ENCODE measurements at places on chromosomes 16 and 17.

DNA sequence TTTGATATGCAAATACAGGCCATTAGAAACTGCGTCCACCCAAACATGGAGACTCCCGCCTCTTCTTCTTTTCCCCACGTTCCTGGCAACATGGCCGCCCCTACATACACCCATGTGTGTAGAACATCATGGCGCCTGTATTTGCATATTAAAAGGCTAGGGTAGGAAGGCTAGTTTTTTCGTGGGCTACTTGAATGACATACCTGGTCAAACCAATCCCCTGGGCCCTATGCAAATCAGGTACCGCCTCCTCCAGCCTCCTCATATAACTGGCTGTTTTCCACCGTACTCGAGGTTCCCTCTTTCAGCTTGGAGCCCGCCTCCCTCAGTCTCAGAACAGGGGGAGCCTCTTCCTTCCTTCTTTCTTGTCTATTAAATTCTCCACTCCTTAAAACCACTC lies 840 bp upstream of the CD300LB start:
- no peak for DNase-seq

DNA sequence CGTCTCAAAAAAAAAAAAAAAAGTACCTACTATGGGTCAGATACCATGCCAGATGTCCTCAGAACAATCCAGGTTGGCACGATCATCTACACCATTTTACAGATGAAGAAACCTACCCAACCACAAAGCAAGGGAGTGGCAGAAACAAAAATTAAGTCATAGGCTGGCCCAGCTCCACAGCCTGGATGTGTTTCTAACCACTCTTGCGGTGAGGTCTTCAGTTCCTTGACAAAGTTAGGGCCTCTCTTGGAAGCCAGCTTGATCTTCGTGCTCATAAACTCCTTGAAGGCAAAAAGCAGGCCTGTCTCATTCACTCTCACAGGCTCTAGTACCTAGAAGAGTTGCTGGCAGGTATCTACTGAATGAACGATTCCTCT lies 6.2 kb downstream of the GGA2 start:
- DNase-seq, result no peak

DNA sequence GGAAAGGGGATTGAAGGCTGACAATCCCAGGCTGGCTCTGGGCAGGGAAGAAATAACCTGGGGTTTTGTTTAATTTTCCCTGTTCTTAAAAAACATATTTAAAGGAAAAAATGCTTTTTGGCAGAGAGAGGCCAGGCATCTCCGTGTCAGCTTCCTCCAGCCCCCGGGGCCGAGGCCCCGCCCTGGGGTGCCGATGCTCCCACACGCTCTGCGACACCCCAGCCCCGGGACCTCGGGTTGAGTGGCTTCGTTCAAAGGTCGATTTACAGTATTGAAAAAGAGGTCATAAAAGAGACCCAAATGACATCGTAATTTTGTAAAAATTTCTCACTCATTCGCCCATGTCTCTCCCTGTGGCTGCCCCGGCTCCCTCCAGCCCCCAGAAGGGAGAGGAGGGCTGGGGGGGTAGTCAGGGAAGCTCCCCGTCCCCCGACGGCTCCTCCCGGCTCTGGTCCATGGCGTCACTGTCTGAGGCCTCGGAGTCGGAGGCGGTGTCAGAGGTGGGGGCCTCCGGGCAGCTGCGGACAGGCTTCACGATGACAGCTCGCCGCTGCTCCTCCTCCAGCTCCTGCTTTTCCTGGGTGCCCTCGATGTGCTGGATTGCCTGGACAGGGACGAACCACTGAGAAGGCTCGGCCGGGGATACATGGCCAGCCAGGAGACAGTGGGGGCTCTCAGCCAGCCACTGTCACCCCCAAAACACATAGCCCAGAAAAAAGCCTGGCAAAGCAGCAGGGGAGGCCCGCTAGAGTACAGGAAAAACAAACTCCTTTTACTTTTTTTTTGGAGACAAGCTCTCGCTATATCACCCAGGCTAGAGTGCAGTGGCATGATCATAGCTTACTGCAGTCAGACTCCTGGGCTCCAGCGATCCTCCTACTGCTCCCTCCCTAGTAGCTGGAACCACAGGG lies 14.9 kb downstream of the TFAP4 start:
- no peak for DNase-seq

GRCh38 chr17:9220398-9221146 lies 199.3 kb downstream of the NTN1 start:
- DNase-seq, result no peak

GRCh38 chr17:40854175-40854814 lies 12.7 kb downstream of the KRT12 start:
- DNase-seq, result no peak

DNA sequence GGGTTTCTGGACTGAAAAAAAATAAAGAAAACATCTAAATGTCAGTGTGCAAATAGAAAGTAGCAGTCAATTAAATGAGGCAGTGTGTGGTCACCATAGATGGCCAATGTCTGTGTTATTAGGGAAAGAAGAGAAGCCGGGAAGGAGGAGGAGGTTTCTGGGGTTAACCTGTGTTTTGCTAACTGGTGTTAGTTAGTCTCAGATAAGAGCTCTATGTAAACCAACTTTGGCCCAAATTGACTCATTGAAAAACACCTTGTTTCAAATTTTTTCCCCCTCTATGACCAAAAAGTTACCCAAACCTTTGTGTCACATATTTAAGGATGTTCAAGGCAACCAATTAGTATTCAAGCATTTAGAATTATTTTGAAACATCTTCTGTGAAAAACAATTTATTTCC lies 530.9 kb downstream of the MAF start:
- no peak for DNase-seq

- DNase-seq, result no peak
Measured at GRCh38 chr17:6435051-6435450, at the start of gene AIPL1. TSS of gene AIPL1 (minus strand) at chr17:6435121. CDS start at chr17:6435104, 17 bp downstream.

DNA sequence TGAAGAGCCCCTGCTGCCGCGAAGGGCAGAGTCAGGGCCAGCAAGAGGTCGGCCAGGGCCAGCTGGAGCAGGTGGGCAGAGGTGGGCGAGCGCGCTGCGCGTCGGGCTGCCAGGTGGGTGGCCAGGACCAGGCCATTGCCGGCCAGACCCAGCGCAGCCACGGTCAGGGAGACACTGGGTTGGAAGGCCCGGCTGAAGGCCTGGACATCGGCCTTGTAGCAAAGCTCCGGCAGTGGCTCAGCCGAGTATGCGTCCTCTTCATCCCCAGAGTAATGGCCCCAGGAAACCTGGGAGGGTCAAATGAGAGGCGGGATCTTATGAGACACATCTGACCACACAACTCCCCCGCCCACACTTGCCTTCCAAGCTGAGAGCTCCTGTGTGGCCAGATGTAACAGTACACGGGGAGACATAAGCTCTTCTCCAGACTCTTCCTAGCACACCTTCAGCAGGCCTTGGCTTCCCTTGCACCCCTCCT lies 1.3 kb downstream of the CCR10 start:
- no peak for DNase-seq

DNA sequence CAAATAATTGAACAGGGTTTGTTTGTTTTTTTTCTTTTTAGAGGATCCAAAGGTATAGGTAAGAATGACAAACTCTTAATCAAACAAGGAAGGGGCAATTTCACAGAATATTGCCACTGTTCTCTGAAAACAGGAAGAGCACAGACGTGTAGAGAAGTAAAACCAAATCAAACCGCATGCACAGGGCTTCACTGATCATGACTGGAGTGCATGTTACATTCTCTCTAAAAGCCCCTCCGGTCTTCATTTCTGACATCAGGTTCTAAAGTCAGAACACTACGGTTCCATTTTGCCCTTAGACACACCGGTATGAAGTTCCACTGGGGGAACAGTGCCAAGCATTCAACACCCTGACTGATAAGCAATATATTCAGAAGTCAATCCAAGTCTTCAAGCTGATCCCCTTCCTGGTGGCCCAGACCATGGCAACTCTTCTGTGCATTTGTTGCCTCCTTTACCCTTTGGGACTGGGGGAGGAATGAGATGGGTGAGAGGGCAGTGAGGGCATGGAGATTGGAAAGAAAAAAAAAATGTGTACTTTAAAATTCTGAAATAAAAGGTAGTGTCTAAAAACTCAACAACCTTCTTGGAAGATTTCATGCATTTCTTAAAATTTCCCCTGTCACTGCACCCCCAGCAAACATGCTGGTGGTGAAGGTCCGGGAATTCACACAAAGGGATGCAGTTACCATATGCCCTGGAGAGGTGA lies 1.4 kb downstream of the MMD start:
- peak; percentile 14 for DNase-seq

GRCh38 chr17:79728169-79728907 lies 2.4 kb upstream of the ENPP7 start:
- DNase-seq, result peak; percentile 86

DNA sequence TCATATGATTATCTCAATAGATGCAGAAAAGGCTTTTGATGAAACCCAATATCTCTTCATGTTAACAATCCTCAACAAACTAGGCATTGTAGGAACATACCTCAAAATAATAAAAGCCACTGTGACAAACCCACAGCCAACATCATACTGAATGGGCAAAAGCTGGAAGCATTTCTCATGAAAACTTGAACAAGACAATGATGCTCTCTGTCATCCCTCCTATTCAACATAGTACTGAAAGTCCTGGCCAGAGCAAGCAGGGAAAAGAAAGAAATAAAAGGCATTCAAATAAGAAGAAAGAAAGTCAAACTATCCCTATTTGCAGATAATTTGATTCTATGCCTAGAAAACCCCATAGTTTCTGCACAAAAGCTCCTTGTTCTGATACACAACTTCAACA lies 999.2 kb upstream of the GOT2 start:
- no peak for DNase-seq
